Left kidney (tissue), 8 donors: ENCODE measurements at places on chromosomes 7 and 10. TPM values are rescaled to one million over a fixed set of nuclear protein-coding genes. Genes with fewer than 3 reads are reported as not detected.

The RARRES2 gene
- polyA plus RNA-seq: 39.1 TPM

The SLC18A2 gene
- 1.00 TPM for polyA plus RNA-seq

The LRRC61 gene
- 20.0 TPM for polyA plus RNA-seq

The ABLIM1 gene
- 132 TPM for polyA plus RNA-seq

GRCh38 chr7:41881331-41882130 lies 178.6 kb upstream of the INHBA start:
- DNase-seq: no peak

DNA sequence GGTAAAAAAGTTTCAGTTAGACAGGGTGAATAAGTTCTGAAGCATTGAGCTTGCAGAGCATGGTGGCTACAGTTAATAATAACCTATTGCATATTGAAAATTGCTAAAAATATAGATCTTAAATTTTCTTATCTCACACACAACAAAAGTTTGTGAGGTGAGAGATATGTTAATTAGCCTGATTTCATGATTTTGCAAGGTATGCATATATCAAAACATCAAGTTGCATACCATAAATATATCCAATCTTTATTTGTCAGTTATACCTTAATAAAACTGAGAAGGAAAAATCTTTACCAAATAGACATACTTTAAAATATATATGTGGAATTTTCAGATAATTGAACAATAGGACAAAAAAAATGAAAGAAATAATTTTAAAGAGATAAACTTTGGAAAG lies 16.6 kb downstream of the TAC1 start:
- no peak for DNase-seq

GRCh38 chr7:88071994-88072714 lies 138.1 kb downstream of the ADAM22 start:
- DNase-seq: no peak

GRCh38 chr10:105585753-105586152 lies 944.7 kb downstream of the SORCS3 start:
- DNase-seq: no peak

DNA sequence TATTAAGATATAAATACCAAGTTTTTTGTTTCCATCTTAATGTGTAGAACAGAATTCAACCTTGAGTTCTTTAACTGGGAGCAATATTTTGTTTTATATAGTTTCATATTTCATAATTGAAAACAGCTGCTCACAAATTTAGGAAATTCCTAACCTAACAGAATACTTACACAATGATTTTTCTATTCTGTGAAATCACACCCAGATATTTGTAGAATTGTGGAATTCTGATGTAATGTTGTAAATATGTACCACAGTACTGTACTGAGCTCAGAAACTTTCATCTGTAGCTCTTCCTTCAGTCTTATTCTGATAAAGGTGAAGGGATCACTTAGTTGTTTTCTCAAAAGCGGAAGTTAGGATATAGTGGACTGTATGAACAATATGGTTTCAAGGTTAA lies 143.4 kb upstream of the GLI3 start:
- no peak for DNase-seq

- DNase-seq: no peak
Observed at GRCh38 chr7:10104292-10104691, 869.4 kb upstream of the PHF14 start.

- no peak for DNase-seq
Observed at GRCh38 chr7:136045181-136045580, 68.0 kb upstream of the MTPN start.
